Right lobe of liver (tissue), 6 donors: ENCODE measurements at places on chromosomes 1 and 21.
A peak's percentile ranks its signal among the peaks of the same experiment; 100 is the strongest.

GRCh38 chr1:233491953-233492620 is 121.8 kb upstream of the KCNK1 start:
- DNase-seq: no peak

GRCh38 chr21:40152476-40152875 is 285.2 kb downstream of the PCP4 start:
- DNase-seq: no peak

- DNase-seq: no peak
These were observed 17.2 kb upstream of the NCF2 start for GRCh38 chr1:183607322-183607980.

- no peak for DNase-seq
These were observed 224.7 kb upstream of the FAM78B start for GRCh38 chr1:166391279-166392066.

GRCh38 chr1:246875041-246876026 is 56.4 kb downstream of the AHCTF1 start:
- no peak for DNase-seq

DNA sequence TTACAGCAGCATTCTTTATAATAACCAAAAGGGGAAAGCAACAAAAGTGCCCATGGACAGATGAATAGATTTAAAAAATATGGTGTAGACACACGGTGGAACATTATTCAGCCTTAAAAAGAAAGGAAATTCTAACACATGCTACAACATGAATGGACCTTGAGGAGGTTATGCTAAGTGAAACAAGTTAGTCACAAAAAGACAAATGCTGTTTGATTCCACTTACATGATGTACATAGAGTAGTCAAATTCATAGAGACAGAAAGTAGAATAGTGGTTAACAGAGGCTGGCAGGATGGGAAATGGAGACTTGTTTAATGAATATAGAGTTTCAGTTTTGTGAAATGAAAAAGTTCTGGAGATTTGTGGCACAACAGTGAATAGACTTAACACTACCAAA is 151.4 kb downstream of the CYYR1 start:
- DNase-seq: no peak

- no peak for DNase-seq
These were observed 8.8 kb downstream of the PGLYRP4 start for GRCh38 chr1:153339802-153340201.

DNA sequence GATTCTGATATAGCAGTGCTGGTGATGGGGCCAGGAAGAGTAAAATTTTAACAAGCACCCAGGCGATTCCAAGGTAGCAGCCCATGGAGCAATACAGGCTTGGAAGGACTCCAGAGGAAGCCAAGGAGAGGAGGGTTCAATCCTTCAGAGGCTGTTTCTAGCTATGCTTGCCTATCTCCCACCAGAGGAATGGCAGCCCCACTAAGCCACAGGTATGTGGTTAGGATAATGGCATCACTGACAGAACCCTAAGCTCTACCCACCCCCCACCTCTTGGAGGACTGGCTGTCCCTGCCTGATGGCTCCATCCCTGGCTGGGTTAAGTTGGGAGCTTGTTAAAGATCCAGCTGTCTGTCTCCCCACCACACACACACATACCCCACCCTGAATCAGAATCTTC is 19.3 kb upstream of the PTAFR start:
- DNase-seq: peak; percentile 50

DNA sequence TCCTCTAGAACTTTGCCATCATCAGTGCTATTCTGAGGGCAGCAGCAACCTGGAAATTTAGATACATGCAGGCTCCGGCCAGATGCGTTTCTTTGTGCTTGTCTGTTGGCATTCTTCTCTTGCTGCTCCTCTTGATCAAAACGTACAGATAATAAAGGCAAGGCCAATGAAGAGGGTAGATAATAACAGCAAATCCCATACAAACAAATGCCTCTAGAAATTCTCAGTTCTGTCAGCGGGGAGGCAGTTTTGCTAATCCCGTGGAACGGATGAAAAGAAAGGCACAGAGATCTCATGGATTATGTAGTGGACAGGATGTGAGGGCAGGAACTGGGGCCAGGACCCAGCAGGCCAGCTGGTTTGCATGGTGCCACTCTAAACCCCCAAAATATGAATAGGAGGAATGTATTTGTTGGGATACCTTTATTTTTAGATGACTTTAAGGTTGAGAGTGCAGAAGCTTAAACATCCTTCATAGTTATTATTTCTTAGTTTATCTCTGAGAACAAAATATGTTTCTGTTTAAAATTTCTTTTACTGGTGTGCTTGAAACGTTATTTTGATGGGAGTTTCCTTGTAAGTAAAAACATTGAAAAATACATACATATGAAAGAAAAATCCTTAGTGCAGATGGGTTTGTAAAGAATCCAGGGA is 1.5 kb downstream of the ITSN1 start:
- DNase-seq: no peak

DNA sequence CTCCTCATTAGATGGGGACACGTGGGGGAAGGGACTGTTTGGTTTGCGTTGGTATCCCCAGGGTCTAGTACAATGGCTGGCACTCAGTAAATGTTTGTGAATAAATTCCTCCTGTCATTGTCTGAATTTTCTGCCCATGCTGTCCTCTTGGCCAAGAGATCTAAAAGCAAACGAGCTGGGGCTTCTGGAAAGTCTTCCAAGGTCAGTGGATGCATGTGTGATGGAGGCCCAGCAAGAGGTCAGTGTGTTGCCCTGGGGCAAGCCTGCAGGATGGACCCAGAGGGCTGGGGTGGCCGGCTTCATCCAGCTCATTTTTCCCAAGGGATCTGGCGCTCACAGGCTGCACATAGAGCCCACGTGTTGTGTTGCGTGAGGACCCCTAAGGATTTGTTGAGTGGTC is 30.0 kb upstream of the JUN start:
- DNase-seq: no peak

DNA sequence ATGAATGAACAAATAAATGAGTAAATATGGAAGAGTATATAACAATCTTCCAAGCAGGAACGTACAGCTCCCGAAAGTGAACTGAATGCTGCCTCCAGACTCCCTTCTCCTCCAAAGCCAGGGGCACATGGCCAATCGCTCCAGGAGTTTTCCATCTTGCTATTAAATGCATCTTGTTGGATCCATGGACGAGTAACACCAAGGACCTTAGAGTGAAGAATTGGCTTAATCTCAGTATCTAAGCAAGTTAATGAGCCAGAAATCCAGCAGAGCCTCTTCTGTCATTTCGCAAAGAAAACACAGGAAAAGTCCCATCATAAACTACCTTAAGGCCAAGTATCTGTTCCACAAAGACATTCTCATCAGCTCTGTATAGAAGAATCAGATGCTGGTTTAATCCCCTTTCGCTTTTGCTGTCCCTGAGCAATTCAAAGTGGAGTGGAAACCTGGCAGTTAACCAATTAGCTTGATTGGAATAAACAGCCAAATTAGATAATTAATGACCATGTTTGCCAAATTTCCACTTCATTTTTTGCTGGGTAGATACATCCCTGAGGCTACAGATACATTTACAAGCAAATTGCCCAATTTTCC is 116.0 kb downstream of the MIS18A start:
- DNase-seq: no peak

- DNase-seq: no peak
These were observed 1.0 kb upstream of the HP1BP3 start for GRCh38 chr1:20787840-20788795.

DNA sequence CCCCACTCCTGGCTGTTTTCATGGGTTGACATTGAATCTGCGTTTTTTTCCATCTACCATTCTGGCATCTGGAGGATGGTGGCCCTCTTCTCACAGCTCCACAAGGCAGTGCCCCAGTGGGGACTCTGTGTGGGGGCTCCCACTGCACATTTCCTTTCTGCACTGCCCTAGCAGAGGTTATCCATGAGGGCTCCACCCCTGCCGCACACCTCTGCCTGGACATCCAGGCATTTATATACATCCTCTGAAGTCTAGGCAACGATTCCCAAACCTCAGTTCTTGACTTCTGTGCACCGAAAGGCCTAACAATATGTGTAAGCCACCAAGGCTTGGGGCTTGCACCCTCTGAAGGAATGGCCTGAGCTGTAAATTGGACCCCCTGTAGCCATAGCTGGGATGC is 147.9 kb upstream of the FMN2 start:
- DNase-seq: no peak

- no peak for DNase-seq
These were observed 8.1 kb downstream of the AKNAD1 start for GRCh38 chr1:108848806-108849205.

GRCh38 chr21:45069085-45069484 is 5.3 kb upstream of the ADARB1 start:
- DNase-seq: no peak

GRCh38 chr1:62493656-62494055 is 56.8 kb downstream of the USP1 start:
- no peak for DNase-seq

- DNase-seq: peak; percentile 6
These were observed 12.9 kb downstream of the MEAF6 start for GRCh38 chr1:37501661-37502060.

DNA sequence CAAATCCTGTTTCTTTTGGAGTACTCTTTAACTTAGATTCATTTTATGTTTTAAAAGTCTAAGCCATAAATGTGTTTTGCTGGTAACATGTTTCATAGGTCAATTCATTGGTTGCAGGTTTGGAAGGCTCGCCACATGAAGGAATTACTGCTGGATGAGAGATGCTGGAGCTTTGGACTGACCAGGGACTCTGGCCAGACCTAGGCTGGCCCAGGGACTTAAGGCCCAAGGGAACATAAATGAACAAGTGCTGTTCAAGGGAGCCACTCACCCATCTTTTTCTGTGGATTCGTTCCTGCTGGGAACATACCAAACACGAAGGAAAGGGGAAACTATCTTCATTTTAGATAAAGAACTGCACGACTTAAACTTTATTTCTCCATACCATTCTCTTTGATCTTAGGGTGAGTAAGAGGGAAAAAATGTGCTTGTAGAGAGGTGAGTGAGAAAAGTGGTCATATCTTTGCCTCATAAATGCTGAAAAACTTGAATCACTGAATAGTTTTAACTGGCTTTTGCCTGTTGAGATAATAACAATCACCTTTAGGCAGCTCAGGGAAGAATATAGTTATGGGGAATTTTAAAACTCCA is 15.3 kb upstream of the SHCBP1L start:
- DNase-seq: no peak

DNA sequence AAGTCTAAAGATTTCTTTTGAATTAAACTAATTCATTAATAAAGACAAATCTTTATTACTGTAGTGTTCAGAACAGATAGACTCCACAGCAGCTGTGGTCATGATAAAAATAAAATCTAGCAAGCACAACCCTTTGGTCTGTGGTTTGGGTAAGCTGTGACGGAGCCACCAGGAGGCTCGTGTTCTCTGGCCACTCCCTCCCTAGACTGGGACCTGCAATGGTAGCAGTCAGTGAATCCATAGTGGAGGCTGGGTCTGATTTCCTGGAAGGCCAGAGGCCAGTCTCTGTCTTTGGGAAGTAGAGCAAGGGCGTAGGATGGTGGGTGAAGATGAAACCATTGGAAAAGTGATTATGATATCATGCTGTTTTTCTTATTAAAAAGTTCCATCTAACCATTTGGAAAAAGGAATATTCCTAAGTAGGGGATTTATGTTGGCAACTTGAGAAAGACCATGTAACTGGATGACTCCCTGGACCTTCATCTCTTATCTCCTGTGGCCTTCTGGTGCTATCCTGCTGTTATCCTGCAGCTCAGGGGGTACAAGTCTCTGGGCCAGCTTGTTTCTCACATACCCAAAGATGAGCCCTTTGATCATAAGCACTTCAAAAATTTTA is 39.0 kb downstream of the TENT5C start:
- no peak for DNase-seq

GRCh38 chr1:92931691-92932090 is 29.6 kb downstream of the DIPK1A start:
- DNase-seq: no peak

DNA sequence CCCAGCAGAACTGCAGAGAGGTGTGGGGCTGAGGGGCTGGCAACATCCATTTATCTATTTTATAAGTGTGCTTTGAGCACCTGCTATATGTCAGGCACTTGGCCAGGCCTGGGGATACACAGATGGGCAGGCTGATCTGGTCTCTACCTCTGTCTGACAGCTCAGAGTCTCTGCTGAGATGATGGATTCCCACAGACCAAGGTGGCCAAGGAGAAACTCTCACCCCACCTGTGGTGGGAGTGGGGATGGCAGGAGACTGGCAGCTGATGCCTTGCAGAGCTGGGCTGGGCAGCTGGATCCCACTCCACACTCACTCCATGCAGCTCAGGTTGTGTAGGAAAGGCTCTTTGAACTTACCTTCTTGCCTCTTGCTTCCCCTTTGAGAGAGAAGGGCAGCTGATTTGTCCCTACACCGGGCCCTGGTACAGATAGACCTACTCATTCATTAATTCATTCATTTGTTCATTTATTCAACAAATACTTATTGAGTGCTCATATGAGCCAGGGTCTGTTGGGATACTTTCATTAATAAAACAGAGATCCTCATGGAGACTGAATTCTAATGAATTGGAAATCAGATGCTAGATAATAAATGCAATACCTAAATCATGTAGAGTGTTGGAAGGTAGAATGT is 9.0 kb downstream of the ADORA1 start:
- no peak for DNase-seq

DNA sequence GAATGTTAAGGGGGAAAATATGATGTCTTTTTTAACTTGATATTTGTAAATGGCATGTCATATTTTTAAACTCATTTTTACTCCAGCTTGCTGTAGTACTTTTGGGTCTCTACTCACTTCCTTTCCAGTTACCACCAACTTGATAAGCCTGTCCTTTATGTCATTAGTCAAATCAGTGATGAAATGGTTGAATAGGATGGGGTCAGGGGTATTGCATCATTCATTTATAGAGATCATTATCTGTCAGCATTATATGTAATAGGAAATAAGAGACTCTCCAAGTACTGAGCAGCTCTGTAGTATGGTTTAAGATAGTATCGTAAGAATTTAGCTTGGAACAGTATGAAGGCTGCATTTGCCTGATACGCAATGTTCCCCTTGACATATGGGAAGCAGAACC is 227.3 kb downstream of the BRINP3 start:
- no peak for DNase-seq

GRCh38 chr1:235342039-235342438 is 13.7 kb downstream of the GGPS1 start:
- DNase-seq: no peak

DNA sequence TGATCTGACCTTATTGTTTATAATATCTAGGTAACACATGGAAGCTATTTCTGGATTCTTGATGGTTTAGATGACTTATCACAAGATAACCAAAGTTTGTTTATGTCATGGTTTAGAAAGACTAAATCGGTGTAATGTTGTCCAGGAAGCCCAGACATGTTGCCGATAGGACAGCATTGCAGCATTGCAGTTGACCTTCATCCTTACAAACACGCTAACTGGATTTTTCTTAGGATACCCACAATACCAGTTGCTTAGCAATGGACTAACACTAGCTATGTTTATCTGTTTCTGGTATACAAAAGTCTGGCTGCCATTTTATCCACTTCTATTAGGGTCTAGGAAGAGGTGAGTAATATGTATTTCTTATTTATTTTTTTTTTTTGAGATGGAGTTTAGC is 11.7 kb upstream of the DPH5 start:
- DNase-seq: no peak

DNA sequence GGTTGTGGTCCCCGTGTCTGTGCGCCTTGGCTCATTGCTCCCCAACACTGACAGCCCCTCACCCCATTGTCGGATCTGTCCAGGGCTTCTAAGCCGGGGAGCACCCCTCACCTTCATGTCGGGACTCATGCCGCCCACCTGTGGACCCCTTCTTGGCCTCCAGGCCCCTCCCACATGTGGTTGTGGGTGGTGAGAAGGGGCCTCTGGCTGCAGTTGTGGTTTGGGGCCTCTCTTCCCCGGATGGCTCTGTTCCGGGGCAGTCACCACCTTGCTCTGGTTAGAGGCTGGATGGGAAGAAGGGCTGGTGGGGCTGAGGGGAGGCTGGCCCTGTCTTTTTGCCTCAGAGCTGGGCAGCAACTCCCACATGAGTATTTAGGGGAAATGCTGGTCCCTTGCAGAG is 158.6 kb upstream of the C1orf174 start:
- DNase-seq: no peak
